ENCODE measurements at places on chromosomes 6 and 20.
A peak's percentile ranks its signal among the peaks of the same experiment; 100 is the strongest.

DNA sequence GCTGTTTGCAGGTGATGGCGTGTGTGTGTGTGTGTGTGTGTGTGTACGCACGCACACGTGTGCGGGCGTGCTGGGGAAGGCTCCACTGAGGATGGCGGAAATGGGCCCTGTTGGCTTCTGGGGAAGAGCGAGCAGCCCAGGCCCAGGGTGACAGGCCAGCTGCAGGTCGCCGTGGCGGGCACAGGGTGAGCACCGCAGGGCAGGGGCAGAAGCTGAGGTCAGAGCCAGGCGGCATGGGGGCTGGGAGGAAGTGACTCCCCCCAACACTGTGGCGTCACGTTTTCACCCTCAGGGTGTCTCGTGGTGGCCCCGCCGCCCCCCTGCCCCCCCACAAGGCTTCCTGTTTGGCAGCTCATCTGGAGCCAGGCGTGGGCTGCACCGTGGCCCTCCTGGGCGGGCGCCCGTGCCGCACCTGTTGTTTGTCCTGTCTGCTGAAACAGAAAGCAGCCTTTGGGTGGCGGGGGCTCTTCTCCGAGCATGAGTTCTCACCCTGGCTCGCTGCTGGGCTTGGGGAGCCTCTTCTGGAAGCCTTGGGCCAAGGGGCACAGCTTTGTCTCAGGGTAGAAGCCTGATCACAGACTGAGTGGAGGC is 7.1 kb downstream of the RBM38 start:
- no peak for DNase-seq

GRCh38 chr6:133241086-133241900 is at the start of gene EYA4:
TSS of gene EYA4 (plus strand) at chr6:133241357. CDS start at chr6:133274781, 33,424 bp downstream.
- peak; percentile 69 for DNase-seq

DNA sequence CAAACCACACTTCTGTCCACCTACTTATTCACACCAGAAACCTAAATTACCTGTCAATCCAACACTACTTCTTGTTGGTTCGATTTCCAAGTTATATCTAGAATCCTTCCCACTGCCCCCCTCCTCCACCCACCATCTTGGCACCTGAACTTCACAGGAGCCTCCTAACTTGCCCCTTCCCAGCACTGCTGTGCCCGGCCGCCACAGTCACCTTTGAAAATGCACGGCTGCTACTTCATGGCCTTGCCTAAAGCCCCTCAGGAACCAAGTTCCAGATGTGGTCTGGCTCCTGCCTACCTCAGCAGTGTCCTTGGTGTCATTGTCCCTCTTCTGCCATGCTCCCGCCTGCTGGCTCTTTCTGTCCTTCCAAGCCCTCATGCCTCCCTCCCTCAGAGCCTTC is 31.2 kb downstream of the PKIG start:
- DNase-seq: no peak

DNA sequence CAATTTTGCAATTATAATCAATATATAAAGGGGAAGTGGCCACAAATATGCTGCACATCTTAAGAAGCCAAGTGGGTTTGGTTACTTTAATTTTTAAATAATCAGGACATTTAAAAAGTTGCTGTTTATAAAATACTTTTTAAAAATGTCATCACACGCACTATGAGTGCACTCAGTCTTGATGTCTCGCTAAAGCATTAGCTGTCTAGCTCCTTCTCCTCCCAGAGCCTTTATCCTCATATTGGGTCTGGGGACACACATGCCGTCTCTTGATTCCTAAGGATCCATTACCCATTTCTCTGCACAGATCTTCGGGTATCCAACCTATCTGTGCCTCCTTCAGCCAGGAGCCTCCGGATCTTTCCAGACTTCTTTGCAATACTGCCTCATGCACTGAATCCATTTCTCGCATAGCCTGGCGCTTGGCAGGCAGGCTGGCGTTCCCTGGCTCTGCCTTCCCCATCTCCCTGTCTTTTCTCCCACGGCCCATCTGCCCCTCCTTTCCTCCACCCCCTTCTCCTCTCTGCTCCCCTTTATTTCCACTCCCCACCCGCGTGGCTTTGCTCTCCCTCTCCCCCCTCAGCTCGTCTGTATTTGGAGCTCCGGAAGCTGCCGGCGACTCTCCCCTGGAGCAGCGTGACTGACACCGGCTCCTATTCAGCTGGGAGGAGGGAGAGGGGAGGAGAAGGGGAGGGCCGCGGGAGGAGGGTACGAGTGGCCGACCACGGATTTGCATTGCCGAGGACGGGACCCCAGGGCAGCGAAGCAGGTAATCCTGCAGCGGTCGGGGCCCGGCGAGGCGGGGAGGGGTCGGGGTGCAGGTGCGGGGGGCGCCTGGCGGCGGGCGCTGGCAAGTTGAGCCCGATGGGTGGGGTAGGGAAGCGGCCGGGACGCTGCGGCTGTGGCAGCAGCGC is at the start of gene CAP2:
CAP2 (plus strand) TSS at position 618 of the 914 bp plus-strand sequence. CDS start 27,961 bp downstream, outside the sequence.
- DNase-seq: peak; percentile 88

DNA sequence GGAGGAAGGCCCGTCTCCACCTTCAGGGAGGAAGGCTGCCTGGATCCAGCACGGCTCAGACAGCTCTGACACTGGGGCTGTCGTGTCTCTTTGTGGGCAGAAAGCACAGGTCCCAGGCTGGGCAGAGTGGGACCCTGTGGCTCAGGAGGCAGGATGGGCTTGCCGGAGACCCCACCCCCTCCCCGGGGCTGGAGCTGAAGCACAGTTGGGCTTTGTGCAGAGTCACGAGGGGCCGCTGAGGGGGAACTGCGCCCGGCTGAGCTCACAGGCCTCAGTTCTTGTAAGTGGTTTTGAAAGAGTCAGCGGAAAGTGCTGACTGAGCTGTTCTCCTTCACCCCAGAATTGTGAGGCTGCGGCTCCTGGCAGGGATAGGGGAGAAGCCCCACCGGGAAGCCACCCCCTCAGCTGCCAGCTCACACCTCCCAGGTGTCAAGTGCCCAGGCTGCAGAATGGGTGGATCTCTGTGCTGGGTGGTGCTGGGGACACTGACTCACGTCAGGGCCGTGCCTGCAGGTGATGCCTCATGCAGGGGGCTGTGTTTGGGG is 145.5 kb upstream of the RNF24 start:
- DNase-seq: no peak

DNA sequence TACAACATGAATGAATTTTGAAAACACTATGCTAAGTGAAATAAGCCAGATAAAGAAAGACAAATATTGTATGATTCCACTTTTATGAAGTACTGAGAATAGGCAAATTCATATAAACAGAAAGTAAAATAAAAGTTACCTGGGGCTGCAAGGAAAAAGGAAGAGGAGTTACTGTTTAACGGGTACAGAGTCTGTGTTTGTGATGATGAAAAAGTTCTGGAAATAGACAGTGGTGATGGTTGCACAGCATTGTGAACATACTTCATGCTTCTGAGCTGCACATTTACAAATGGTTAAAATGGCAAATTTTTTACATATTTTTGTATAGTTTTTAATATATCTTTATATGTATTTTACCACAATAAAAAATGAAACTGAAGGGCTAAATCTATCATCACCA is 29.4 kb downstream of the EPB41L2 start:
- DNase-seq: no peak

GRCh38 chr20:45970646-45971424 is 1.2 kb downstream of the ZNF335 start:
- DNase-seq: peak; percentile 41

DNA sequence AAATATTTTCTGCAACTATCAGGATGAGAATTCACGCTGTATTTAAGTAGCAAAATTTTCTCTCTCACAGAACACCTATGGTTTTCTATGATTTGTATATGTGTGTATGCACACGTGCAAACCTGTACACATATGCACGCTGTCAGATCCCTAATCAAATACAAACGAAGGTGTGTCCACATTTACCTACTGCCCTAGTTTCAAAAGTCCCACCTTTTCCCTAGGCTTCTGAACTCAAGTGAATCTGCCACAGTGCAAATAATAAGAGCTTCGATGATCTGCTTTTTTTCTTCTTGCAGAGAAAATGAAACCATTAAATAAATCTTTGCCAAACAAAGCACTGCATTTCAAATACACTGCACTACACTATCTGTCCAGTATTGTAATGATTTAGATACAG is 6.5 kb downstream of the HIVEP2 start:
- no peak for DNase-seq

DNA sequence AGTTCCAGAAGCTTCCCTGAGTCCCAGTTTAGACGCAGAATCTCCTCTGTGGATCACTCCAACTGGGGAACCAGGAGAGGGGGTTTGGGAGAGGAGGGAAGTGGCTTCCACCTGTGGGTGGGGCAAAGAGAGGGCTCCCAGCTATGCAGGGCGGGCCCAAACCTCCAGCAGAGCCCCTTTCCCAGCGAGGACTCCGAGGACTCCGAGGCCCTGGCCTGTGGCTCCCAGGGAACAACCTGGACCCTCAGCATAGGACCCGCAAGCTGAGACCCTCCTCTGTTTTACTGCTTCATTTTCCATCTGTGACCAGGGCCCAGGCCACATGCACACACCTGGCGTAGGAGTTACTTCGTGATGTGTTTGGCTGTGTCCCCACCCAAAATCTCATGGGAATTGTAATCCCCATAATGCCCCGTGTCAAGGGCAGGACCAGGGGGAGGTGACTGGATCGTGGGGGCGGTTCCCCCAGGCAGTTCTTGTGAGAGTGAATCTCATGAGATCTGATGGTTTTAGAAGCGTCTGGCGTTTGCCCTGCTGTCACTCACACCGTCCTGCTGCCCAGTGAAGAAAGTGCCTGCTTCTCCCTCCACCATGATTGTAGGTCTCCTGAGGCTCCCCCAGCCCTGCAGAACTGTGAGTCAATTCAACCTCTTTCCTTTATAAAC is 27.9 kb downstream of the NTSR1 start:
- no peak for DNase-seq

DNA sequence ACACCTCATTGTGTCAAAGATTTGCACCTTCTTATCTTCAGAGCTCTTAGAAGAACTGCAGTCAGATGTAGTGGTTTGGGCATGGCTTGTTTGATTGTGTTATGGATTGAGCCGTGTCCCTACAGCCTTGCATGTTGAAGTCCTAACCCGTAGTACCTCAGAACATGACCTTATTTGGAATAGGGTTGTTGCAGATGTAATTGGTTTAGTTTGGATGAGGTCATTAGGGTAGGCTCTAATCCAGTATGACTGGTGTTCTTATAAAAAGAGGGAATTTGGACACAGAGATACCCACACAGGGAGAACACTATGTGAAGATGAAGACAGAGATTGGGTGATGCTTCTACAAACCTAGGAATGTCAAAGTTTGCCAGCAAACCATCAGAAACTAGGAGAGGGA is 35.4 kb upstream of the PHACTR2 start:
- no peak for DNase-seq

- DNase-seq: no peak
Observed at GRCh38 chr6:125477844-125478243, 176.1 kb upstream of the HDDC2 start.

DNA sequence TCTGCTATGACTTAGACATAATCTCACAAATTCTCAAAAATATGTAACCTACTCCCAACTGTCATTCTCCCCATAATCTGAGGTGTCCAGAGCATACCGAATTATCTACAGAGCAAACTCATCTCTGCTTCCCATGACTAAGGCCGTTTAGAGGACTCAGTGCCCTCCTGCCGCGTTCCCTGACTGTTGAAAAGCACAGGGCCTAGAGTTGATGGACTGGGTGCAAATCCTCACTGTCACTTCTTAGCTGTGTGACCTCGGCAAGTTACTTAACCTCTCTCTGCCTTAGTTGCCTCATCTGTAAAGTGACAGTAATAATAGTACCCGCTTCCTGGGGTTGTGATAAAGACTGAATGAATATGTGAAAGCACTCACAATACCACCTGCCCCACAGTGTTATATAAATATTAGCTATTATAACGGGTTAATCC is 4.7 kb upstream of the TUBB2A start:
- DNase-seq: no peak

All from HAP-1 (cell line).